ENCODE measurements at places on chromosomes 16 and 17.

DNA sequence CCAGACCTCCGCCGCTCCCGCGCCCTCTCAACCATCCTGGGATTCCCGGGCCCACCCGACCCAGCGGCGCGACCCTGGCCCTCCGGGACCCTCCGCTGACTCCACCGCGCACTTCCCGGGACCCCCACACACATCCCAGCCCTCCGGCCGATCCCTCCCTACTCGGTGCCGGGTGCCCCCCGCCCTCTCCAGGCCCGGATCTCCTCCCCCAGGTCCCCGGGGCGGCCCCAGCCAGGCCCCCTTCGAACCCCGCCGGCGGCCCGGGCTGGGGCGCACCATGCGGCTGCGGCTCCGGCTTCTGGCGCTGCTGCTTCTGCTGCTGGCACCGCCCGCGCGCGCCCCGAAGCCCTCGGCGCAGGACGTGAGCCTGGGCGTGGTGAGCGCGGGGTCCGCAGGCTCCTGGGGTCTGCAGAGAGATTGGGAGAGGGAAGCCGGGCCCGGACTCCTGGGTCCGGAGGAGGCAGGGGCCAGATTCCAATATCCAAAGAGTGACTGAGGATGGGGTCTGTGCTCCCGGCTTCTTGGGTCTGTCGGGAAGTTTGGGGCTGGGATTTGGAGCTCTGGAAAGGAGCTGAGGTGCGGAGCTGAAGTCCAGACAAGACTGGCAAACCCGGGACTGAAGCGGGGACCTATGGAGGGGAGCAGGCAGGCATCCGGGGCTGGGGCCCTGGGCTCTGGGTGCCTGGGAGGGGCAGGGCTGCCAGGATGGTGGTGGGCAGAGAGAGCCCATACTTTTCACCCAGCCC is 453 bp downstream of the MMP25 start:
- DNase-seq: no peak

- DNase-seq: no peak
Measured at GRCh38 chr17:70100983-70101382, 26.0 kb downstream of the KCNJ16 start.

- peak; percentile 68 for DNase-seq
Measured at GRCh38 chr16:2009791-2010510, at the start of gene ZNF598. Gene ZNF598 (minus strand): TSS chr16:2009821.

- DNase-seq: no peak
Measured at GRCh38 chr17:71115669-71115972, 946.3 kb downstream of the KCNJ2 start.

All from activated T-cell treated with anti-CD3 and anti-CD28 coated beads for 4 hours (primary cell).